ENCODE measurements at places on chromosomes 5 and 9.

GRCh38 chr5:74109344-74109743, 483.3 kb downstream of the ARHGEF28 start:
- DNase-seq, result no peak

DNA sequence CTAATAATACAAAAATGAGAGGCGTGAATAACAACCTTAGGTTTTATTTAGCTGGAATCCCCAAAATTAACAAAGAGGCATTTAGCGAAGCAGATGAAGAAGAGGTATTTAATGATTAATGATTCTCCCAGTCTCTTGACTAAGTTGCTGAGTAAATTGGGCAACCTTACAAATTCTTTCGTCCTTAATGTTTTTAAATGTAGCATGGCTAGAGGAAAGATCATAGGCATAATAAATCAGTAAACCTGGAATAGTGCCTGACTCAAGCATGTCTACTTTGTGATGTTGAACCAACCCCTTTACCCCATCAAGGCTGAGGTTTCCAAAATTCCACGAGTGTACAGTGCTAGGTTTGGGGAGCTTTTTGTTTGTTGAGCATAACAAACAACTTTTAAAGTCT, 7.9 kb downstream of the BHMT start:
- peak; percentile 76 for DNase-seq

DNA sequence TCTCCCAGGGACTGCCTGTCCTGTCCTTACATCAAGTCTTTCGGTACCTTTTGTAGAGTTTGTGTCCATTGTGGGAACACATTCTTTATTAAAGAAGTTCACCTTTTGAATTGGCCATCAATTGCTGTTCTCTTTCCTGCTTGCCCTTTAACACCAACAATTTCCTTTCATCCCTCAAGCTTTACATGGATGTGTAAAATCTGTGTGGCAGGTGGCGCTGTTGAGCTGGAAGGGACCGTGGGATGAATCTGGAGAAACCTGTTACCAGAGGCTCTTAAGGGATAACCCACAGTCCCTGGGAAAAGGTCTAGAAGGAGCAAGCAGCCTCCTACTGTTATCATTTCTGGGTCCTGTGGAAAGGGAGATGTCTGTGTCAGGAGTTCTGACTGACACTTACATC, 7.9 kb upstream of the ZFP62 start:
- DNase-seq, result peak; percentile 48

DNA sequence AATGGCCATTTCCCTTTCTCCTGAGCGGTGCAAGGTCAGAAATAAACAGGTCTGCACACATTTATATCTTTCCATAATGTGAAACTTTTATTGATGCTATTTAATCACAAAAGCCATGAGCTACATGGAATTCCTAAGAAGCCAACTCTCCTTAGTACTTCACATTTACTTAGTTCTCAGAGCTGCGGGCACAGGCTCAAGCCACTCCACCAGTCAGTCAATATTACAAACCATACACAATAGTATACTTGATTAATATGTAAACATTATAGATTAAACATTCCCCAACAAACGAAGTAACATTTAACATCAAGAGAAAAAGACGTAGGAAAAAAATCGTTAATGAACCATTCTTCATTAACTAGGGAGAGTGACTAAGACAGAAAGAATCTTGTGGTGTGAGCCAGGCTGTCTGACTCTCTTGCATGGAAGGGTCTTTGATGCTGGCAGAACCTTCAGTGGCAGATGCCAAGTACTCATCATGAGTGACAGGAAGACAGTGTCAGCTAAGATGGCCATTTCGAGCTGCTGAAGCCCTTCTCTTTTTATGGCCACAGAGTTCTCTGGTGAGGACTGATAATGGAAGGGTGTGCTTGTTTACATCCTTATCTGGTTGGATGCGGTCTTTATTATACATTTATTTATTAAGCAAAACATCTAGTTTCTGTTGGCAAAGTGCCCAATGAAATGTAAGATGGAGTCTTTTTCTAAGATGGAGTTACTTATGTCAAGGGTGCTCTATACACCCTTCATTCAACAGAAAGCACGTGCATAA, 115.5 kb upstream of the TUT7 start:
- no peak for DNase-seq

DNA sequence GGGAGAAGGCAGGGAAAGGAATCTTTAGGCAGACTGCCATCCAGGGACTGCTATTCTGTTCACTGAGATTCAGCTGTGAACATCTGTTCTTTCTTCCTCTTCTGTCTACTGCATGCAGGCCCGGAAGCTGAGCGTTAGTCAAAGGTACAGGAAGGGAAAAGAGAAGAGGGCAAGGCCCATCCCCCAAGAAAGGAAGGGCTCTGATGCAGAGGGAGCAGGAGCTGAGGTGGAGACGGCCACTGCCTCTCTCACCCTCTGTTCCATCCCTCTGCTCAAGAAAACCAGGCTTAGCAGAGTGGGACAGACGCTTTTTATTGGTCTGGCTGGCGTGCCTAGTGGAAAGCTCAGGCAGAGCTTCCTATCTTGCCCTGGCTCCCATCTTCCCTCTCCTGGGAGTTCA, 57.6 kb downstream of the PFDN1 start:
- peak; percentile 59 for DNase-seq

DNA sequence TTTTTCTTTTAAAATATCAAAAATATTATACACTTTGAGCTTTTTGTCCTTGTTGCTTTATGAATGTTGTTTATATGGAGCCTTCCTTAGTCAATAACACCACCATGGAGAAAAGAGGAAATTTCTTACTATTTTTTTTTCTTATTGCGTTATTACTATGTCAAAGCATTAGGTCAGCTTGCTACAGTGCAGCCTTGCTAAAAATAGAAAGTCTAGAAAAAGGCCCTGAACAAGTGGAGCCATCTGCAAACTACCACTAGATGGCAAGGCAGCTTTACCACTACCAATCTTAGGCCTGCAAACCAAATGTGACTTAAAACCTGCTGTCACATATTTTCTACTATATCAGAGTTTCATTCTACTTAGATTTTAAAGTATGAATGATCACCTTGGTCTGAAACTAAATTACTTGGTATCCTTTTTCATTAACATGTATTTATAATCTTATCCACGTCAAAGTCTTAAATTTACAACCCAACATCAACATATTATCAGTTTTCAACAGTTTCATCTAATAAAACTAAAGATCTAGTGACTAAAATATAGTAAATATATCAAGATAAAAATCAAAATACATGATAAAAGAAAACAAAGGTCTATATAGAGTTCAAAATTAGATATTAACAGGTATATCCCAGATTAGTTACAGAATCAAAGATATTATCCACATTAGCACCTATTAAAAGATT, 113.1 kb upstream of the ACOT12 start:
- DNase-seq, result peak; percentile 81

GRCh38 chr9:18979367-18979766, 53.6 kb downstream of the SAXO1 start:
- peak; percentile 34 for DNase-seq

GRCh38 chr9:110769667-110770066, 101.1 kb downstream of the MUSK start:
- DNase-seq, result peak; percentile 78
